ENCODE measurements at places on chromosomes 5 and 9.

DNA sequence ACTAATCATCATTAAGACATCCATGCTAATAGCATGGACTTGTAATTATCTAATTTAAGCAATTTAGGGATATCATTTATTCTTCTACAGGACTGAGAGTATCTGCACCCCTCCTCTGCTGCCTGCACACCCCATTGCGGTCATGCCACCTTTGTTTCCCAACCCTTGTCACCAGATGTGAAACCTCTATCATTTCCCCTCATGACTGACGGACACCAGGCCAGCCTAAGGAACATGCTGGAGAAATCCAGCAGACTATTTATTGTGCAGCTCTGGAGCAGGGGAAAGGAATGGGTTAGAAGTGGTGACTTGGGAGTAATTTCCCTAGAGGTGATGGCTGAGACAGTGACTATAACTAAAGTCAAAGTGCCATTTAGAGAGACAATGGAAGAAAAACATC lies 40.7 kb downstream of the UGCG start:
- DNase-seq: no peak

DNA sequence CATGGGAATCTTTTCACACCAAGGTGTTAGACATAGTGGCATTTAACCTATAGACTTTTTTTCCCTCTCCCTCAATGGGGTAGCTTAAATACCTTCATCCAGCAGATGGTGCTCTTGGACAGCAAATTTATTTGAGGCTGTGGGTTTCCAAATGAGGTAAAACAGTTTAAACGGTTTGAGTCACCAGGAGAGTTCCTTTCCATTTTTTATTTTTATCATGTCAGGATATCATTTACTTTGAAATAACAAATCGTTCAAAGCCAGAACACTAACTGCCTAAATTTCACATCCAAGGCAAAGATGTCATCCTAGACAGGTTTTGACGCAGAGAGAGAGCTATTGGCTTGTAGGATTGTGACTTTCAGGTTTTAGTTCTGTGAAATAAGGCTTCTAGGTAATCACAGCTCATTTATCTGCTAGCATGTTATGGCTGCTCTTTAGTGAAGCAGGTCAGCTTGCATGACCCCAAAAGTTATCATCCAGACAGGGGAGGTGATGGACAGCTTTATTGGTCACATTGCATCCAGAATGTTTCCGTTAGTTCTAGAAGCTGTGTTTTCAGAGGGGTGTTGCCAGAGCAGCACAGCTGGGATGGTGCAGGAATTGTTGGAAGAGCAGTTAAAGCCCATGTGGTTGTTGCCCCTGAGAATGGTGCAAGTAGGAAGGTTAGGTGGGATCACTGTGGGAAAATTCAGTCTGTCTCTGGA lies 69.8 kb downstream of the KDM4C start:
- DNase-seq: peak; percentile 67

- DNase-seq: peak; percentile 65
Observed at GRCh38 chr5:125410537-125411070, 664.2 kb upstream of the ZNF608 start.

DNA sequence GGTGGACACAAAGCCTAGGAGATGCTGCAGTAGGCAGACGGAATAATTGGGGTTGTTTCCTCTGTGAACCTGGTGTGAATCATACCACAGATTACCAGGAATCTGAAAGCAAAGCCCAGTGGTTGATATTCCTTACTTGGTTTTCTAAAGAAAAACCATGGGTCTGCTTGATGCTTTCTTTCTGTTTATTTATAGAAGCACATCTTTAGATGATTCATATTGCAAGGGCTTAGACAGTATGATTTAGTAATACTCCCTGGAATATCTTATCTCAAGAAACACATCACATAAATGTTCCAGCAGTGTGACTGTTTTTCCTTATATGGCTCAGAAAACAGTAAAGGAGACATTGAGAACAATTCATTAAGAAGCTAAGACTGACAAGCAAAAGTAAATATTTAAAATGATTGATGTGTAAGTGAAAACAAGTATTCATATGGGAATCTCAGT lies 623.3 kb downstream of the RAB3C start:
- DNase-seq: no peak

DNA sequence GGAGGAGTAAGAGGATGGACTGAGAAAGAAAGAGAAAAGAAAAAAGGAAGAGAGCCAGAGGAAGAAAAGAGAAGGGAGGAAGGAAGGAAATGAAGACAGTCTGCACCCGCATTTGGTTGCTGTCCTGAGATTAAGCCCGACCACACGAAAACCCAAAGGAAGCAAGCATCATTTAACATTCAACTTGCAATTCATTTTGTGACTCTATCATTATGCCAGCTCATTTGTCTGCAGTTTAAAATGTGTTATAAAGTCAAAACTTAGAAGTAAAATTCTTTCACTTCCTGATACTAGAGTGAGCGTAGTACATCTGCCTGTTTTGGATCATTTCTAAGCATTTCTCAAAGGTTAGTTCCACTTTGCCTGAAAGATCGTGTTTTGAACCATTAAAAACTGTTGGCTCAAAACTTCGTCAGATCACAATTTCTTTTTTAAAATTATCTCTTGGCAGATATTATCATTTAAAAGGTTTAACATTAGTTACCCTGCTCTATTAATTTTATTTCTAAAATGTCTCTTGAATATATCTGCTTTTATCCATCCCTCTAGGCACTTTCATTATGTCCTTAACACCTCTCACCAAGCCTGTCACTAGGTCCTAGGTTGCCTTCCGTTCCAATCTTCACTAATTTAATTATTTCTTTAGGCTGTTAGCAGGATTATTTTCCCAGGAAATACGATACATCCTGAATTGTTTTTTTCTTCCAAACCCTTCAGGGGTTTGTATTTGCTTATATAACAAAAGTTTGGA lies 240.9 kb downstream of the TLE4 start:
- no peak for DNase-seq

DNA sequence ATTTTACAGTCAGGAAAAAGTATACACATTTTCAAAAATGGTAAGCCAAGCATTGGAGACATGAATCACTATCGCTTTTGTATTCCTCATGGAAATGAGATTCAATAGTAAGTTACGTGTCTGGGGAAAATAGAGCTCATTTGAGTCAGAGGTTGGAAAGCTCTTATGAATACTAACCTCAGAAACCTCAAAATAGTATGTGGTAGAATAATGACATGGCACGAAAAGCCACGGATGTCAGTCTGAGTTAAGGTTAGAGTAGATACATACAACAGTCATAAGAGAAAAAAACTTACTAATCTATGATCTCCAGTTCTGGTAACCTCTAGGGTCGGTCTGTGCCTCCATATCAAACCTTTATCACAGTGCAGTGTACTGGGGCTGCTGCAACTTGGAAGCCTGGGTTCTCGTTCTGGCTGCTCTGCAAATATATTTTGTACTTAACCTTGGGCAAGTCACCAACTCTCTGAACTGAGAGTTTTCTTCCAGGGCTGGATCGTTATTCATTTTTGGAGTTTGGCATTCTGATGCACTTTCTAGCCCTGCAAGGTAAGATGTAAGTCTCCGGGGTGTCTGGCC lies 31.8 kb downstream of the MAP1B start:
- no peak for DNase-seq

DNA sequence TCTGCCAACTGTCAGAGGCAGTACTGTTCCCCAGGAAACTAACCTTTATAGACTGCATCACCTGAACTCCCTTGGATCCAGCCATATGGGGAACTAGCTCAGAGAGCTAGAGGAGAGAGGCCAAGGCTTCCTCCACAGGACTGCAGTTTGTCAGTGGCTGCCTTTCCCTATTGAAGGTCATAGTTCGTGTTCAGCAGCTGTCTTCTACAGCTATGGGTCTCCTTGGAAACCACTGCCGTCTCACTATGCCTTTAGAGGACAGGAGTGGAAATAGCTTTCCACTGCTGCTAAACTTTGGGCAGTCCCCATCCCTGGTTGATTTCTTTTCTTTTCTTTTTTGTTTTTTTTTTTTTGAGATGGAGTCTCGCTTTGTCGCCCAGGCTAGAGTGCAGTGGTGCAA lies 4.4 kb upstream of the SLIT3 start:
- DNase-seq: no peak

GRCh38 chr5:169195601-169196000 lies 105.3 kb downstream of the SLIT3 start:
- no peak for DNase-seq

DNA sequence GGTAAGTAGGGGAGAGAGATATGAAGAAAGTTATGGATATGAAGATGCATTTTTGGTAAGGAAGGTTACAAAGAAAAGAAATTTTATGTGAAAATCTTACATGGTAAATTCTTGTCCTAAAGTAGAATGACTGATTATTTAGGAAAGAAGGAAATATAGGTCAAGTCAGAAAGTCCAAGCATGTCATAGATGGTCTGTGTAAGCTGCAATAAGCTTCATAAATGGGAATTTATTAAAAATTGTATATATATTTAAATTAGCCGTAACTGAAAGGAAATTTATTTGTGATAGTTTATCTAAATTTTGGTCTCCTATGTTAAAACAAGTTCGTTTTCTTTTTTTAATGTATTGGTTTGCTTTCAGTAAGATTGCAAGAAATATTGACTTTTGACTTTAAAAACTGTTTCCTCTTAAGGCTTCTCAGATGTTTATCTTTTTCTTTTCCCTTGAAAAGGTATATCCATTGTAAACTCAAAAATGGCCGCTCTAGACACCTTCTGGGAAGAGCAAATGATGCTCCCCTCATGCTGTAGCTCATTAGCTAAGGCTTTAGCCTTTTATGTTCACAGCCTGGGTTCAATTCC lies 46.8 kb upstream of the HAPLN1 start:
- no peak for DNase-seq

DNA sequence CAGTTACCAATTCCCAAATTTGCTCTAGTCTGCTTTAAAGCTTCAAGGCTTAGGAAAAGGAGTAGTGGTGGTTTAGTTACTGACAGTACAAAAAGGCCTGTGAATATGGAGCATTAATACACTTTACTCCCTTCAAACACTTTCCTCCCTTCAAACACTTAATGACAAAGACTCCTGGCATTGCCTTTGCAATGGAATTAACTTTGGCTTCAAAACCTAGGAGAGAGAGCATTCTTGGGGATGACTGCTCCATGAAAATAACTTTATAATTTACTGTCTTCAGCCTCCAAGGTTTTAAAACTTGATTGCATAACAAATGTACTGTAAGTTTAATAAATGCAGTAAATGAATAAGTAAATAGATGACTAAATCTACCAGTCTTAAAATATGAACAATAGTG lies 185.6 kb downstream of the TRPM3 start:
- DNase-seq: no peak

GRCh38 chr5:91150636-91151035 lies 232.5 kb downstream of the ARRDC3 start:
- no peak for DNase-seq

- DNase-seq: no peak
Observed at GRCh38 chr5:88979244-88979643, 96.3 kb upstream of the MEF2C start.

- DNase-seq: no peak
Observed at GRCh38 chr5:121479337-121479736, 372.3 kb upstream of the FTMT start.

- DNase-seq: no peak
Observed at GRCh38 chr9:77582961-77583576, 65.1 kb downstream of the GNA14 start.

- DNase-seq: peak; percentile 3
Observed at GRCh38 chr5:33488558-33489355, 48.0 kb downstream of the TARS1 start.

- DNase-seq: no peak
Observed at GRCh38 chr9:77764894-77765780, 117.0 kb upstream of the GNA14 start.

- DNase-seq: no peak
Observed at GRCh38 chr5:178287091-178287790, 54.6 kb upstream of the PHYKPL start.

- DNase-seq: no peak
Observed at GRCh38 chr5:129724647-129725046, 23.2 kb upstream of the MINAR2 start.

GRCh38 chr5:44048276-44048984 lies 340.8 kb downstream of the FGF10 start:
- DNase-seq: no peak

- DNase-seq: no peak
Observed at GRCh38 chr9:5871785-5872184, 18.9 kb upstream of the MLANA start.

DNA sequence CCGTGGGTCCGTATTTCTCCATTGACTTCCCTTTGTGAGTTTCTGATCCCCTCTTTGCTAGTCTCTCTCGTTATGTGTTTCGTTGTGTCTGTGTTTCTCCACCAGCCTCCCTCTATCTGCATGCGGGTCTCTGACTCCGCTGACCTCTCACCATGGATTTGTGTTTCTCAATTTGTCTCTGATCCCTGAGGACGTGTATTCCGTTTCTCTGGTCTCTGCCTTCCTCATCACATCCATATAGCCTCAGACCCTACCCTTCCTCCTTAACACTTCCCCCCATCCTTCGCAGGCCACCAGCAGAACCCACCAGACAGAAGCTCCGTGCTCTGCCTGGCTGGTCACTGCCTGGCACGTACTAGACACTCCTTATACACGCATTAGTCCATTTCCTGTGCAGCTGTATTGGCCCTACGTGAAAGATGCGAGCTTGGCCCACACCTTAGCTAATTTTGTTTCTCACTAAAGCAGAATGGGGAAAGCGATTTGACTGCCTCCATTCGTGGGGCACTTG lies 631 bp downstream of the B4GALT7 start:
- peak; percentile 47 for DNase-seq

GRCh38 chr9:4422495-4422894 lies 67.8 kb upstream of the SLC1A1 start:
- DNase-seq: no peak

DNA sequence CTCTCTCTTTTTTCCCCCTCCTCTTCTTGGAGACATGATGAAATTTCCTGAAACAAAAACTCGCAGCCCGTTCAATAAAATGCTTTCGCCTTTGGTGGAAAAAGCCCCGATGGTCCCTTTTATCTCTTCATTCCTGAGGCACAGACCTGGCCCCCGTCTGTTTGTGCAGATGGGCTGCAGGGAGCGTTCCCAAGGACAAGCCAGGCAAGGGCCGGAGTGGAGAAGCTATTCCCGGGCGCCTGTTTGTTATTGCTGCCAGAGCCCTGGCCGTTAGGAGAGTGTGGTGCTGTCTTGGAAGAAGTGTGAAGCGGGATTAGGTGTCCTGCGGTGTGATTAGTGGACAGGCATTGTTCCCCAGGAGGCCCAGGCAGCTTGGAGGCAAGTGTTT lies 71.9 kb downstream of the SMIM23 start:
- DNase-seq: no peak

DNA sequence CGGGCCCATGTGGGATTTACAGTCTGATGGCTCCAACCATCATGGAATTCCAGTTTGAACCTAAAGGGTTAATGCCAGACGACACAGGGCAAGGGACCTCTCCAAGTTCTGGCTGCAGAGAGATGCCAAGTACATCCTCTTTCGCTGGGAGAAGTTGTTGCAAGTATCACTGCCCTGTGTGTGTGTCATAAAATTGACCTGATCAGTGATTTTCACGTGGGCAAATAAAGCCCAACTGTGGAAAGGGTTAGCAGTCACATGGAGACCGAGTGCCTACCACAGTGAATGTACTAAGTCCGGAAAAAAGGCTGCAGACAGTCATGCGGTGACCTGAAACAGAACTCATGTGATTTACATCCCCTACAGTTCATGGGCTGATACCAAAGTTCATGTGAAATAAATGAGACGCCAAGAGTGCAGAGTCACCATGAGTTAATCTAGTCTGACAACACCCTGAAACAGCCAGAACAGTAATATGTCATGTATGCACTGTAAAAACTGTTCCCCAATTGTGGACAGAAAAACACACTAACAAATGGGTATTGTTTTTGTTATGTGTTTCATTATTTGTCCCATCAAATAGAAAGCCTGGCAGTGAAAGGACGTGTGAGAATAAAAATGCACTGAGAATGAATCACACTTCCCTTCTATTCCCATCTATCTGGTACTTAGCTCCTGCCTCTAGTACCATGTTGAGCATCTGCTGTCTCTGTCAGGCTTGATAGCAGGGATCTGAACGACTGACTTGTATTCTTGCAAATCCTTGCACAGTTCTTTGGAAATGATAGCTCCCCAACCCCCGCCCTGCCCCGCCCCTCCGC lies 115.7 kb downstream of the SUSD1 start:
- DNase-seq: peak; percentile 88

Data from pons (tissue), 1 donor.